ENCODE measurements at places on chromosomes 12 and 14.

DNA sequence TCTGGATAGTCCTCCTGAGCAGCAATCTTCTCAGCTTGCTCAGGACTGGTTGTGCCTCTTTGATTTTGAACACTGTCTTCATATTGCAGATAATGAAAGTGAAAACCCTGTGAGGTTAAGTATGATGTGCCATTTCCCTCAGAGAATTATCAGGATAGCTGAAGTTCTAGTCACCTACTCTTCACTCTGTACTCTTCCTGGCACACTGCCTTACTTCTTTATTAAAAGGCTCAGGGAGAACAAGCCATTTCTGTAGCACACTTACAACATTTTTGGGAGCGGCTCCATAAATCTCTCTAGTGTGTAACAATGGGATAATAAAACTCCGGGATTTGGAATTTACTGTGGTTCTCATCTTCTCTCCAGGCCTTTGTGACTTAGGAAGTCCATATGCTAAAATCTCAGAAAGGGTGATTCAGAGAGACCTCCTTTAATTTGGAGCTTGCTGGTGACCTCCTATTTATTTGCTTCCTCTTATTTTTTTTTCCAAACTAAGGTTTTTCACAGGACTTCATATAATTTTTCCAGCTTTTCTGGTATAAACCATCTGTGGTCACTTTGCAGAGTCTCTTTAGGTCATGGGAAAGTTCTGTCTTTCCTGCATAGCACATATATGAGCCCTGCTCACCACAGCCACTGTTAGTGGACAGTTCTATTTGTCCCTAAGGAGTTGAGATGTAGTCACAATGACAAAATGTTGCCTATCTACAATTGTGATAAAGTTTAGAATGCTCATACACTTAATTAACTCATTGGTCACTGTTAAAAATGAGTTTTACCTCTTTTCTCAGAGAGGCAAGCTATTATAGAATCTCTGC, 53.5 kb upstream of the LDHB start:
- DNase-seq: no peak

DNA sequence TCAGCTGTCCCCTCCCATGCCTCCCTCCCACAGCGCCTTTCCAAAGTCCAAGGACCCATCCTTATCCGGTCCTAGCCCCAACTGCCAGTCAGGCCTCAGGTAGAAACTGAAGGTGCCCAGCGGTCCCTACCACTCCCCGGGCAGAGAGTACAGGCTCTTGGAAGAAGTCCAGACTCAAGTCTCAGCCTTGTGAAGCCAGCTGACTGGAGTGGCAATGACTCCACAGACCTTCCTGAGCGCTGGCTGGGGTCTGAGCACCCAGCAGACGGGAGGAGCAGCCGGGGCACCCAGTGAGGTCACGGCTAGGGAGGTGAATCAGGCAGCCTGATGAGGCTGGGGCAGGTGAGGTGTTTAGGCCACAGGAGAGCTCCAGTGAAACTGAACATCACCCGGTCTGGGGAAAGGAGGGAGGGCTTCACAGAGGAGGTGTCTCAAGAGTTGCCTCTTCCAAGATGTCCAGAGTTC, 60.0 kb downstream of the ITPK1 start:
- DNase-seq: no peak

GRCh38 chr12:26721800-26722199, 111.2 kb downstream of the ITPR2 start:
- no peak for DNase-seq

GRCh38 chr14:103889313-103890051, 38.8 kb upstream of the TDRD9 start:
- no peak for DNase-seq

- no peak for DNase-seq
These were observed 7.8 kb downstream of the PITPNM2 start for GRCh38 chr12:123142921-123143735.

DNA sequence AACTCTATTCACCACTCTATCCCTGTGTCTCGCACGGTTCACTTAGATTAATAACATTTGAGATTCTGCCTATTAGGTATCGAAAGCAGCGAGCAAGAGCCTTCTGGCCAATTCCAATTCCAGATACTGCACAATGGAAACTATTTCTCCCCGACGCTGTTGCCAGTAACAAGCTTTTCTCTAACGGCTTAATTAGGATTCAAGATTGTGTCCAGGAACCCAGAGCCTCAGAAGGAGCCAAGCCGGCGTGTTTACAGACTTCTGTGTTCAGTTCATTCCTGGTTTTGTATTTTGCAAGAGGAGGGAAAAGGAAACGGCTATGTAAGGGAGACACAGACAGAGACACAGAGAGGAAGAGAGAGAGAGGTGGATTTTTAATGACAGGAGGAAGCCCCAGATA, 185.6 kb downstream of the DICER1 start:
- no peak for DNase-seq

DNA sequence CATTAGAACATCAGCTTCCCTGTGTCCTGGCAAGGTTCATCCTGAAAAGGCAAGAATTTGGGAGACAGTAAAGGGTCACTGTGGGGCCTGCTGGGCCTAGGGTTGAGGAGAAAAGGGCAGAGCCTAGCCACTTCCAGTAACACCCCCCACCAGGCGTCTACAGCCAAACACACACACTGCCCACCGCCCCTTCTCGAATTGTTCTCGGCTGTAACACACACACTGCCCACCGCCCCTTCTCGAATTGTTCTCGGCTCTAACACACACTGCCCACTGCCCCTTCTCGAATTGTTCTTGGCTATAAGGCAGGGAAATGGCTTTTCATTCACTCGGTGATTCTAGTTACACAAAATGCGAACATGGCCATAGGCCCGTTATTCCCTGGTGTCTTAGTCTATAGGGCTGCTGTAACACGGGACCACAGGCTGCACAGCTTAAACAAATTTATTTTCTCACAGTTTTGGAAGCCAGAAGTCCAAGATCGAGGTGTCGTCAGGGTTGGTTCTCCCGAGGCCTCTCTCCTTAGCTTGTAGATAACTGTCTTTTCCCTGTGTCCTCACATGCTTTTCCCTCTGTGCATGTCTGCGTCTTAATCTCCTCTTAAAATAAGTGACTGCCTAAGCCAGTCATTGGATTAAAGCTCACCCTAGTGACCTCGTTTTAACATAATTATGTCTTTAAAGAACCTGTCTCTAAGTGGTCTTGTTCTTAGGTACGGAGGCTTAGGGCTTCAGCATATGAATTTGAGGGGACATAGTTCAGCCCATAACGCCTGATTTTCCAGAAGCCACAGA, 171.0 kb downstream of the ADGRD1 start:
- DNase-seq: no peak

- DNase-seq: no peak
These were observed 12.8 kb downstream of the ZFYVE1 start for GRCh38 chr14:73014105-73014504.

DNA sequence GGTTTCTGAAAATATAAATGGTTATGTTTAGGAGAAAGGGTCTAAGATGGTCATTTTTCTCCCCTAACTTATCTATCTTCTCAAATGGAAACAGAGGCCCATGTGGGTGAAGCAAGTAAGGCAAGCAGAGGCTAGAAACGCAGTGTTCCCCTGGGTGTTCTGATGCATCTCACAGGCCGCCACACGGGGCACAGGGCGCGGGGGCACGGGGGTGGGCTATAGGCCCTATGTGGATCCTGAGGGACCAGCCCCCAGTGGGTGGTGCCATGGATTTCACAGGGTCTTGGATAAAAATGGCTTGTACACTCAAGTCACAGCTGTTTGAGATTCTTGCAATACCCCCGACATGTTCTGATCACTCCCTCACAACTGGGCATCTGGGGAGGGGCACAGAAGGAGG, 17.7 kb downstream of the ACTN1 start:
- no peak for DNase-seq

- DNase-seq: no peak
These were observed 71.2 kb downstream of the SAMD4A start for GRCh38 chr14:54638135-54638446.

GRCh38 chr12:54341378-54342300, 16.7 kb downstream of the COPZ1 start:
- DNase-seq: no peak

- no peak for DNase-seq
These were observed 14.3 kb upstream of the OTUB2 start for GRCh38 chr14:94011795-94012194.

- no peak for DNase-seq
These were observed 115.8 kb downstream of the DAD1 start for GRCh38 chr14:22472935-22473854.

DNA sequence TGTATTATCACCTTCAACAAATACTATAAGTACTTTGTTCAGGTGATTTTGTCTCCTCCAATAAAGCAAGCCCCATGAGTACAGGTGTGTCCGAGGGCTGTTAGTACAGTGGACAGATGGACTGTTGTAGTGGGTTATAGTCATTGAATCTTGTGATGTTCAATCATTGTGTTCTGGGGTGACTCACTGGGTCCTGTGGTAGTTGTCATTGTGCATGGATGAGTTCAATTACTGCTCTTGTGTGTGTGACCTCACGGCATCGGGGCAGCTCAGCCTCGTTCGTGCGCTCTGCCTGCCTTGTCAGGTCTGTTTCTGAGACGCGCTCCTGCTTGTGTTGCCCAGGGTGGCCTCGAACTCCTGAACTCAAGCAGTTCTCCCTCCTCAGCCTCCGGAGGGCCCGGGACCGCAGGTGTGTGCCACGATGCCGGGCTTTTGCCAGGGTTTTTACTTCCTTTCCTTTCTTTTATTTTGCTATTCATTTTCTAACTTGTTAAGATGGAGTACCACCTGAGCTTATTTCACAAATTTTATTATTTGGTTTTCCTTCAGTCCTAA, 72.2 kb downstream of the DDX51 start:
- DNase-seq: no peak

- DNase-seq: no peak
These were observed 4.0 kb upstream of the TESPA1 start for GRCh38 chr12:54988402-54989054.

GRCh38 chr12:122086641-122087285, 8.2 kb downstream of the MLXIP start:
- no peak for DNase-seq

DNA sequence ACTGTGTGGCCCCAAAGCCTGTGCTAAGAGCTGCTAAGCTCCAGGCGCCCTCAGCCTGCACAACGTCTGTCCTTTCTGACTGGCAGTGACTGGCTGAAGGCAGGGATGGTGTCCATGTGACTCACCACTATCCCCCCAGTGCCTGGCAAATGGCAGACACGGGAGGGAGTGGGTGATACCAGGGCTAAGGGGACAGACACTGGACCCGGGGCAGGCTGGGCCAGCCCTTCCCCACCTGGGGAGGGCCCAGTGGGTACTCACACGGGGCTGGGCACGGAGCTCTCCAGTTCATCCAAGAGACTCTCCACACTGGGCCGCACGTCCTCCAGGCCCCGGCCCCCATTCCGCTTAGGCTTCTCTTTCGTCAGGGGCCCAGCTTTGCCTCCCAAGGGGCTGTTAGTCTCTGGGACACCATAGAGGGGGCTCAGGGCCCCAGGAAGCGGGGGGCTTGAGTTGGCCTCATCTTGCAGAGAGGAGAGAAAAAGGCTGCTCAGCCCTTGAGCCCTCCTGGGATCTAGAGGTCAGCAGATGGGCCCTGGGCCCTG, 21.4 kb upstream of the RPLP0 start:
- DNase-seq: no peak

DNA sequence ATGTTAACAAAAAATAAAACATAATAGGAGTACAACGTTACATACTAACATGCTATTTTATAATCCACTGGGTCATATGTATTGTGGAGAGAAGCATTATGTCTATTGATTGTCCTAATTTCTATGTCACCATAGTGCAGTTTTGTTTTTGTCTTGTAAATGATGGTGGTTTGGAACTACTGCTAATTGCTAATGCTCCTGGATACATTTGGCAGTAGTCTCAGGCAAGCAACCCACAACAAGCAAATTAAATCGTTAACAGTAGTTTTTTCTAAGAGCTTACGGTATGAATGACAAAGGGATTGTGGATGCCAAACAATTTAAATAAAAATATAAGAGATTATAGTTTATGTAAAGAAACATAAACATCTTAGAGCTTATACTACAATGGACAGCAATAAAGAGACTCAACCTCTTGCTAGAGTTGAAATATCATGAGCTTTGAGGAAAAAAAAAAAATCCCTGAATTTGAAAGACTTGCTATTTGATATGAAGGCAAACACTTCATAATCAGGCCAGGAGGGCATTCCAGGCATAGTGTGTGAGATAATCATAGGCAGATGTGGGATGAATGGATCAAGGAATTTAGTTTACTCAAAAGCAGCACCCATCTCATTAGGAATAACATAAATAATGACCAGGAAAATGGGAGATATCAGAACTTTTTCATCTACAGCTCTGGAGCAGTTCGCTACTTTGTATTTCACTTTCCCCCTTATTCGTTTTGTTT, 181.3 kb downstream of the CCDC59 start:
- DNase-seq: no peak

GRCh38 chr12:10247436-10248058, 34.9 kb downstream of the GABARAPL1 start:
- no peak for DNase-seq

DNA sequence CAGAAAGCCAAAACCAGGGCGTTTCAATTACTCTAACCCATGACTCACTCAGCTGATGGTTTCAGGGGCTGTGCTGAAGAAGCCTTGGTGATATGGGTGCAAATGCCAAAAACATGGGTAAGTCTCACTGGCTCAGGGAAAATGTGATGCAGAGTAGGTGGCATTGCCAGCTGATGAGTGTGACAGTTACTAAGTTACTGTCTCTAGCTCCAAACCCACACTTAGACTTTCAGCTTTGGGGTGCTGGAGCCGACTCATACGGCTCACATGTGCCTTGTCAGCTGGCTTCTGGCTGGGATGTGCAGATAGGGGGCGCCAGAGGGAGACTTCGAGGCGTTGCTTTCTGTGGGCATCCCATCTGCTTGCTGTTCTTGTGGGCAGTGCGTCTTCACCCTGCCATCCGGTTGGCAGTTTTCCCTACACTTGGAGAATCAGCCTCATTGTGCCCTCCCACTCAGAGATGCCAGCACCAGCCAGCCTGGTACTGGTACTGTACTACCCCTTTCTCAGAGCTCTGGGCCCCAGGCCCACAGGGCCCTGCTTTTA, 11.1 kb upstream of the KRT7 start:
- DNase-seq: peak; percentile 16

- no peak for DNase-seq
These were observed 8.2 kb downstream of the IPO8 start for GRCh38 chr12:30687265-30687986.

All from NCI-H187 (cell line).